T-cell (primary cell): ENCODE measurements at places on chromosomes 5 and 9.

GRCh38 chr5:91417219-91417618 lies 34.1 kb upstream of the ARRDC3 start:
- no peak for DNase-seq

DNA sequence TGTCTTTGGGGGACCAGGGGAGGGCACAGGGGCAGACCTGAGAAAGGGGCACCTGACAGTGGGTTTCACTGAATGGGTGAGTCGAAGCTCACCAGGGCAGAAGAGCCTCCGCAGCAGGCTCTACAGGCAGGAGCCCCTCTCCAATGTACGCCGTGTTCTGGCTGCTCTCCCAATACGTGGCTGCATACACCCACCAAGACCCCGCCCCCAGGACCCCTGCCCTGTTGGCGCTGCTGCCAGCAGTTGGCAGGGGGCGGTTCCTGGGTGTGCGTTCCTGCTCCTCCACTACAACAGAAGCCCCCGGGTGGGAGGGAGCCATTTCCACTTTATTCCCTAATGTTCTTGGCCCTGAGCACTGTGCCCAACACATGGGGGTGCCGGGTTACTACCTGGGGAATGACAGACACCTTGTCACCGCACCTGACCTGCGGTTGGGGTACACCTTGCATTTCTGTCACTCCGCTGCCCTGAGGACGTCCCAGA lies 30.3 kb downstream of the SARDH start:
- no peak for DNase-seq

- no peak for DNase-seq
Observed at GRCh38 chr5:10161778-10162177, 87.9 kb downstream of the ATPSCKMT start.

- DNase-seq, result no peak
Observed at GRCh38 chr5:174305241-174305681, 259.8 kb downstream of the NSG2 start.

DNA sequence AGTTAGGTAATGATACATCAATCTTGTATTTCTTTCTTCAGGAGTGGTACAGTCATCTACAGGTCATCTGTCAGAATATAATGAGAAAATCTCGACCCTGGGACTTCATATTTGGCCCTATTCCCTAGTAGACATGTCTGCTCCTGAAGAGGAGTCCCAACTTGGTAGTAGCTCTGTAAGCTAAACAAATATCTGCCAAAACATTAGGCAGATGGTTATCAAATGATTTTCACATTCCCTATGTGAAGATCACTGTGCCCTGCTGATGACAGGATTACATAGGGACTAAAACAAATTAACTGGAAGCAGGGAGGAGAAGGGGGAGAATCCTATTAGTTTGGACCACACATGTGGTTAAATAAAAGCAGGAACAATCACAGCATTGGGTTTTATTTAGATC lies 138.6 kb upstream of the NFIB start:
- no peak for DNase-seq

GRCh38 chr5:32740651-32741050 lies 29.5 kb downstream of the NPR3 start:
- no peak for DNase-seq

- no peak for DNase-seq
Observed at GRCh38 chr5:42274913-42275312, 148.3 kb upstream of the GHR start.

GRCh38 chr9:87445646-87446045 lies 52.0 kb upstream of the DAPK1 start:
- DNase-seq, result no peak

GRCh38 chr9:97938081-97938644 lies at the start of gene HEMGN:
TSS of gene HEMGN (minus strand) at chr9:97938172. CDS start at chr9:97938136, 36 bp downstream.
- DNase-seq, result peak; percentile 28

DNA sequence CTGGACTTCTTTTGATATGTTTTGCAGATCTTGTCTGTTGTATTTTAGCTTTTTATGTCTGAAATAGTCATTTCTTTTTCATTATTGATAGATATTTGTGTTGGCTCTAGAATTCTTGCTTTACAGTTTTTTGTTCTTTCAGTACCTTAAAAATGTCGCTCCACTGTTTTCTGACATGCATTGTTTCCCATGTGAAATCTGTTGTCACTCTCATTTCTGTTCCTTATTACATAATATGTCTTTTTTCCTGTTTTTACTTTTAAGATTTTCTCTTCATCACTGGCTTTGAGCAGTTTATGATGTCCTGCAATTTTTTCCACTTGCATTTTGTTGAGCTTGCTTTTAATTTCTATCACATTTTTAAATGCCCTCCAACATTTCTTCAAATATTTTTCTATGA lies 270.4 kb upstream of the TARS1 start:
- no peak for DNase-seq

DNA sequence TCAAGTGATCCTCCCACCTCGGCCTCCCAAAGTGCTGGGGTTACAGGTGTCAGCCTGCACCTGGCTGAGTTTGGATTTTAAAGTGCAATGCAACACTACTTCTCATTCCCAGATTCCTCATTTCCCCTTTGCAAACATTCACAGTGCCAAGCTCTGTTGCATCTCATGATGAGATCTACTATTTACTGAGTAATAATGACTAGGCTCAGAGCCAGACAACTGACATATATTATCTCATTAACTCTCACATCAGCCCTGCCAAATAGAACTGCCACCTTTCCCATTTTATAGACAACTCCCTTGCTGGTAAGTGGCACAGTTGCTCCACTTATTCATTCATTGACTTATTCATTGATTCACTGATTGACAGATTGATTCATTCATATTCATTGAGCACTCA lies 7.0 kb downstream of the PDE6A start:
- DNase-seq, result no peak
